ENCODE measurements at places on chromosomes 5 and 9. TPM values are rescaled to one million over a fixed set of nuclear protein-coding genes. Genes with fewer than 3 reads are reported as not detected.

NIPAL4 gene
- not detected for total RNA-seq

SEMA6A gene
- total RNA-seq, result 21.1 TPM

DNA sequence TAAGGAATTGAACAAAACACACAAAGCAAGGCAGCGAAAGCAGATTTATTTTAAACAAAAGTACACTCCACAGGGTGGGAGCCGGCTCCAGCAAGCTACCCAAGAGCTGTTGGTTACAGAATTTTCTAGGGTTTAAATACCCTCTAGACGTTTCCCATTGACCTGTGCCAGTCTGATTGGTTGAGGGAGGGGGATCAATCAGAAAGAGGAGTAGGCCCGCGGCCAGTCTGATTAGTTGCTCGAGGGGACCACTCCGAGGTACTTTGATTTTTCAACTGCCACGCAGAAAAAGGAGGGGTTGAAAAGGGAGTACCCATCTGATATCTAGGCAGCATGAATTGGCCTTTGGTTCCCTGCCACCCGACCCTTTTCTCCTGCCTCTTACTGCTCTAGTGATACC lies 998 bp downstream of the SRP19 start:
- DNase-seq, result peak; percentile 28

DNA sequence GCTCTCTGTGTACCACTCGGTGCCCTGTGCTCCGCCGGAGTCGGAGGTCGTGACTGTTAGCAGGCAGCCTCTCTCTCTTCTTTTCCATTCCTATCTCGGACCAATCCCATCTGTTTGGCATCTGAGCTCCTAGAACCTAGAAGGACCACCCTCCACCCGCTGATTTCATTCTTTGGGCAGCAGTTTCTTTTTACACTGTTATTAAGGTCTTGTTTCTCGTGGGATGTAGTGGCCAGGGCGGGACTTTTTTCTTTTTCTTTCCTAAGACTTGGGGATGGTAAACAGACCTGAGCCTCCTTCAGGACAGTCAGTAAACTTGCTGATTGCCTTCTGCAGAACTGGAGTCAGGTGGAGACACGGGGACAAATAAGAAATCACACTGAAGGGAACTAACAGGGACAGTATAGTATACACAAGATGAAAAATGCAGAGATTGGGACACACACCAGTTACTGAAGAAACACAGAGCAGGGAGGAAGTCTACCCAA lies 500 bp downstream of the URM1 start:
- peak; percentile 32 for DNase-seq

- peak; percentile 23 for DNase-seq
Observed at GRCh38 chr5:68436686-68437520, 221.3 kb downstream of the PIK3R1 start.

DNA sequence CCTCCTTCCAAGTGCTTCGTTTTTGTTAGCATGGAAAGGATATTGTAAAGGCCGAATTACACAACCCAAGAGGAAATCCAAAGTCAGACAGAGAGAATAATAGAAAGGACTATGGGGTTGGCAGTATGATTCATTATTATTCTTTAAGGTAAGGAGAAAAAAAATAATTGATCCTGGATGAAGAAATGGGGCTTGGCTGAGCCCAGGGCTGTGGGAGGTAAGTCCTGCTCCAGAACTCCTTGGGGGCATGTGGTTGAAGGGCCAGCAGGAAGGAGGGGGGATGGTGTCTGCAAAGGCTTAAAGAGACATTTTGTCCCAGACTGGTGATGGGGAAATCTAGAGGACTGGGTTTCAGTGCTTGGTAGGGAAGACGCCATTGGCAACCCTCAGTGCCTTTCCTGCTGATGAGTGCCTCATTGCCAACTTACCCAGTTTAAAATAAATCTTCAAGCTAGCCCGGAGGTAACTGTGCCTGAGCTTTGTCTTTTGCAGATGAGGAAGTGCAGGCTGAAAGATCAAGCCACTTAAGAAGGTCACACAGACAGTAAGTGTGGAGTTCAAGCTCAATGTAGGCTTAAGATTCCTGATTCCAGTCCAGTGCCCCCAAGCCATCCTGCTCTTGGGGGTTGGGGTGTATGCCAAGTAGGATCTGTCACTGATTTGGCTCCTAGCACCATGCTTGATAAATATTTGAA lies 30.2 kb downstream of the FOXI1 start:
- peak; percentile 46 for DNase-seq

DNA sequence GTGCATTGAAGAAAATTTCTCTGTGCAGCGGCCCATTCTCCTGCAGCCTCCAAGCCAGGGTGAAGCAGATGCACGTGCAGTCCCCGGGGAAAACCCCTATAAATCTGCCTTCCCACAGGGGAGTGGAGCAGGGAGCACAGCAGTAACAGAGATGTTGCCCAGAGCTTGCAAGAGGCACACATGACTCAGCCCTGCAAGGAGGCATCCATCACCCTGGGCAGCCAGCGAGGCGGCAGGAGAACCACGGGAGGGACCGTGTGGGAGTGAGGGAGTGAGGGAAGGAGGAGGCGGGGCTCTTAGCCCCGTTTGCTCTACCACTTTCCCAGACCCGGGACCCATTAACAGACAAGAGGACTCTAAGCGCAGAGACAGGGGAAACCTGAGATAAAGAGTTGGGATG lies 96.2 kb upstream of the ARAP3 start:
- DNase-seq, result no peak

GRCh38 chr9:26462751-26463150 lies 429.9 kb downstream of the CAAP1 start:
- no peak for DNase-seq

DNA sequence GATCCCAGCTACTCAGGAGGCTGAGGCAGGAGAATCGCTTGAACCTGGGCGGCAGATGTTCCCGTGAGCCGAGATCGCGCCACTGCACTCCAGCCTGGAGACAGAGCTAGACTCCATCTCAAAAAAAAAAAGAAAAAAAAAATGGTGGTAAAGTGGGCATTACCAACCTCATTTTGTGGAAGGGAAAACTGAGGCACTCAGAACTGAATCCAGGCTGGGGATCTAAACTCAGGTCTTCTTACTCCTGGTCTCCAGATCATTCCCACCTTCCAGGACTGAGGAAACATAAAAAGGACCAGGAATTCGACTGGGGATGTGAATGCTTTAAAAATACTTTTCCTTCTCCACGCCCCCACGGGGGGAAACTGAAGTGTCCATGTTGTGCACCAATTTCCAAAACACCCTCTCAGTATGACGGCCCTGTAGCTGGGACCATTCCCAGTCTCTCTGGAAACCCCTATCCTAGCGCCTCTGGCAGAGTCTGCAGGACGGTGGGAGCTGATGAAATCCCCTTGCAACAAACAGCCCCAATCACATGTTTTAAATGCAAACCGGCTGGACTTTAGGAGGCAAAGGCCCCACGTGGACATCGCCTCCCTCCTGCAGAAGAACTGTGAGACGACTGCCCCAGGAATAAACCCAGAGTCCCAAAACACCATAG lies 8.9 kb upstream of the AKNA start:
- no peak for DNase-seq

DNA sequence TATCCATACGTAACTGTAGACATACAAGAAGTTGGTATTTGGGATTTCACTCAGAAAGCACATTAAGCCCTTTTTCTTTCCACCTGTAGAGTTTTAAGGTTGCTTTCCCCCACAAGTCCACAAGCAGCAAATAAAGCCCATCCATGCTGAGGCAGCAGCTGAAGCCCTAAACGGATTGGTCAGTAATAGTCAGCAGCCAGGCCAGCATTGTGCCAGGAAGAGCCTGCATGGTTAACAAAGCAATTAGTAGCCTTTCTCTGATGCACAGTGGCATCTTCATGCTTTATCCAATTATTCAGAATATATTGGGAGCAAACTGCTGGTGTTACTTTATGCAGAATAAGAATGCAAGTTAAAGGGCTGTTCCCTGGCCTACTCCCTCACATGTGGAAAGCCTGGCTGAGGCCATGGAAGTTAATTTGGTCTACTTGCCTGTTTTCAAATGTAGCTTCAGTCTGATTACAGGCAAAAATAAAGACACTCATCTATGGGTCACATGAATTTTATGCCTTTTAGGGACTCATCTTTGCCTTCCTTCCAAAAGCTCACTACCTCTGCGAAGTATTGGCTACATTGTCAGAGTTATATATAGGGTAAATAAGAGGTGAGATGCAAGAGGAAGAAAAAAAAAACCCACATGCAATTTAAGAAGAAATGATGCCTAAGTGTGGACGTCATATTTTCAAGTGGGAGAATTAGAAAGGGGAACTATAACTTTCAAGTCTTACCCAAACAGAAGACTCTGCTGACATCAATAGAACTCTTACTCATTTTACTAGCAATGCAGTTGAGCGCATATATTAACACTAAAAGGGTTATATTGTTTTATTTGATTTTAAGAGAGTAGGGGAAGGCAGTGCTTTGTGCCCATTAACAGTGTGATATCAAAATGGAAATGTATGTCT lies 15.9 kb downstream of the EBF1 start:
- no peak for DNase-seq

- DNase-seq, result no peak
Observed at GRCh38 chr9:16410601-16411280, 459.7 kb downstream of the BNC2 start.

DNA sequence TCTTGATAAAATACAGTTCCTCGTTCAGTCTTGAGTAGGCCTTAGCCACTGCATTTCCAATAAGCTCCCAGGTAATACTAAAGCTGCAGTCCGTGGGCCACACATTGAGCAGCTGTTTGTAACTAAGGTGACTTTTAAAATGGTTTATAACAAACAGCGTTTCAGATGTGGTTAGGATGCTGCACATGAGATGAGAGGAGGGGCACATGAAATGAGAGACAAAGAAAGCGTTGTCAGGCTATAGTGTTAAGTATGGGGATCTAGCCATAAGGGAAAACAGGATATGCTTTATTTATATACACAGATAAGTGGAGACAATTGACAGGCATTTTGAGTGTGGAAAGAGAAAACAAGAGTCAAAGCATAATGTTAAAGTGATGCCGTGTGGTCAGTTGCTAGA lies 89.9 kb downstream of the PAM start:
- no peak for DNase-seq

DNA sequence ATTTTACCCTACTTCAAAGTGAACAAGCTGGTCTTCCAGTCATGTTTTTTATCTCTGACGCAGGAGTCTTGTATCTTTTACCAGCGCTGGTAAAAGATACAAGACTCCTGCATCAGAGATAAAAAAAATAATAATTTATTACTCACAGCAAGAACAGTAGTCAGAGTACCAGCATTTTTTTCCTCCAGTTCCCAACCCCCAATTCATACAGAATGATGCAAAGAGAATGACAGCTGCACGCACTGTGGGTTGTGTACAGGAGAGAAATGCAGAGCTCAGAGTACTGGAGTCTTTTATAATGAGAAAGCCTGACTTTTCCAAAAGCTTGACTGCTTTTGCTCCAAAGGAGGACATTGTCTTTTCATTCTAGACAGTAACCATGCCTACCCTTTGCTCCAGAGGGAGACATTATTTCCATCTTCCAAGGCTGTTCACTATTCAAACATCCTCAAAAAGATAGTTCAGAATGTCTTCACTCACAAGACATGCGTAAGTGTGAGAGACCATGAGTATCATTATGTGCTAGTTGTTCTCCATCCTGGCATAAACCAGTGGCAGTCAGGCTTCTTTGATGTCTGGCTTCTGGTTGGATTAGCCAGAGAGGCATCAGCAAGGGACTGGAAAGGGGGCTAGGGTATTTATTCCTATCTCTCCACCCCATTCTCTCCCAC lies 14.3 kb upstream of the RANBP6 start:
- no peak for DNase-seq

DNA sequence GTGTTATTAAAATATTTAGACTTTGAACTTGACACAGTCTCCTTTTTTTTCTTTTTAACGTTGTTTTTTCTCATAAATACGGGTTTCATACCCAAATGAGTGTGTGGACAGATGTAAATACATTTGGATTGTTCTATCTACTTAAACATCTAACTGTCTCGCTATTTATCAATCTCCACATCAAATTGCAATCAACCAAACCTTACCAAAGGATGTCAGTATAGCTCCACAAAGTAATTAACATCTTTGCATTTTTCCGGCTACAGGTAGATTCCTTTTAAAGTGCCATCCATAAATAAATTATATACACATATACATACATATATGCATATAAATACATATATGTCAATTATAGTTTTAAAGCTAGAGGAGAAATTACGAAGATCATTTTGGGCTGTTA lies 705 bp upstream of the CDH10 start:
- no peak for DNase-seq

DNA sequence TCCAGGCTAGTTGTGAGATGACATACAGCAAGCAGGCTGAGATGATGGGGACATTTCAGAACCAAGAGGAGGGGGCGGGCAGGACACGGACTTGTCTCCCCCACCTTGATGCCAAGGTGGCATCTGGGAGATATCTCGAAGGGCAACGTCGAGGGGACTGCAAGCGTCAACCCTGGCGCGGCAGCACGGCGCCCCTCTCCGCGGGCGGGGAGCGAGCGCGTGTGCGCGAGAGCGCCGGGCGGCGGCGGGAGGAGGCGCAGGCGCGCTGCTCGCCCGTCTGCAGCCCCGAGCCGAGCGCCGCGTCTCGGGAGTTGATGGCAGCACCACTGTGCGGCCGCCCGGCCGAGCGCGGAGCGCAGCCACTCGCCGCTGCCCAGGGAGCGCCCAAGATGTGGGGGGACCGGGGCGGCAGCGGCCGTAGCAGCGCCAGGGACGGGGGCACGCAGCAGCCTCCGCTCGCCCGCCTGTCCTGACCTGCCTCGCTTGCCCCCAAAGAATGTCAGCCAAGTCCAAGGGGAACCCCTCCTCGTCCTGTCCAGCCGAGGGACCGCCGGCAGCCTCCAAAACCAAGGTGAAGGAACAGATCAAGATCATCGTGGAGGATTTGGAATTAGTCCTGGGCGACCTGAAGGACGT lies at the start of gene PRR16:
TSS of gene PRR16 (plus strand) at position 310 of the 636 bp plus-strand sequence.
- DNase-seq, result peak; percentile 56

DNA sequence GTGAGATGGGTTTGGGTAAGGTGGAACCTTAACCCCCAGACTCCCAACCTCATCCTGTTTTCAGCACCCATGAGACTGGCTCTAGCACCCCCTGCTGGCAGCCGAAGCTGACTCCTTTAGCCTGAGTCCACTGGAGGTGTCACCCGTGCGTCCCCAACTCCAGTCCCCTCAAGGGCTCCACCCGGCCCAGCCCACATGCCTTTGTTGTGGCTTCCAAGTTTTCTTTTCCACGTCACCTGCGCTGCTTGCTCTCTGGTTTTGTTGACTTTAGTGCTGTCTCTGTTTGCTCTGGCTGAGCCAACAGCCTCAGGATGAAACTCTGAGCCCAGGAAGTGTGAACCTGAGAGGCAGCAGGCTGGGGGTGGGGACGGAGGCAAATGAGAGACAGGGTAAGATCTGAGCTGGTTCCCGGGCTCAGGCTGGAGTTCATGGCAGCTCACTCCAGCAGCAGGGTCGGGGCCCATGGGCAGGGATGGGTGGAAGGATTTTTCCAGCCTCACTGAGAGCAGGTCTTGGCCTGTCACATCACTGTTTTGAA lies 13.2 kb upstream of the AQP7 start:
- peak; percentile 73 for DNase-seq

GRCh38 chr5:86526811-86527348 lies 90.9 kb upstream of the COX7C start:
- no peak for DNase-seq

Measured in dermis blood vessel endothelial cell (primary cell).